Fibroblast of mammary gland (primary cell): ENCODE measurements at places on chromosomes 2 and 18.

- peak; percentile 16 for DNase-seq
These were observed 64.5 kb upstream of the CTDP1 start for GRCh38 chr18:79615091-79615490.

DNA sequence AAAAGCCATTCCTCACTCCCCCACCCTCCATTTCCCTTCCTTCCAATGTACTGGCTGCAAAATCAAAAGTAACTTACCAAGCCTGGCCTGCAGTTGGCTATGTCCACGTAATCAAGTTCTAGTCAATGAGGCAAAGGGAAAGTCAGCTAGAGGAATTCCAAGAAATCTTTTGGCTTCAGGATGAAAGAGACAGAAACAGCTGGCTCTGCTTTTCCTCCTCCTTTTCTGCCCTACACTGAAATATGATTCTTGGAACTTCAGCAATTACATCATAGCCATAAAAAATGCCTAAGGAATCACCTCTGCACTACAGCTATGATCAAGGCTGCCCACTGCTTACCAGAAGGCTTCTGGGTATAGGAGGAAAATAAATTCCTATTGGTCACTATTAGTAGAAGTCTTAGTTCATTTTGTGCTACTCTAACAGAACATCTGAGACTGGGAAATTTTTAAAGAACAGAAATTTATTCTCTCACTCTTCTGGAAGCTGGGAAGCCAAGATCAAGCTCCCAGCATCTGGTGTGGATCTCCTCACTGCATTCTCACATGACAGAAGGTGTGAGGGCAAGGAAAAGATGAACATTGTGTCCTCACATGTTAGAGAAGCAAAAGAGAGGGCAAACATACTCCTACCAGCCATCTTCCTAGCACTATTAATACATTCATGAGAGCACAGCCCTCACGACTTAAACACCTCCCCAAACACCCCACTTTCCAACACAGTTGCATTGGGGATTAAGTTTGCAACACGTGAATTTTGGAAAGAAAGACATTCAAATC, 219.9 kb downstream of the TMX3 start:
- DNase-seq, result peak; percentile 93

DNA sequence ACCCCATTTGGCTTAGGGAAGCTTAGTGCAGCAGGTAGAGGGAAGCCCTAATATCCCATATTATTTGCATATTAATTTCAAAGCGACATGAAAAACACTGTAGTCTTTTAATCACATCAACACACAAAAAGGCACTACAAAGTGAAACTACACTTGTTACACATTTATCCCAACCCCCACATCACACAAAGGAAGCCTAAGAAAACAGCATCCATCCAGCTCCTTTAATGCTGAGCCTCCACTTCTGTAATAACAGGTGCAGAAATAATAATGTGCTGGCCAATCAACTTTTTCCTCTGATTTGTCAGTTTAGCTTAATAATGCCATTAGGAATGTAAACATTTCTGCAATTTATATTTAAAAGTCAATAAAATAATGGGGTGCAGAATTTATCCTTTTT, 274.0 kb downstream of the TCF4 start:
- DNase-seq, result no peak

GRCh38 chr2:37090019-37090477, 5.7 kb downstream of the GPATCH11 start:
- no peak for DNase-seq

DNA sequence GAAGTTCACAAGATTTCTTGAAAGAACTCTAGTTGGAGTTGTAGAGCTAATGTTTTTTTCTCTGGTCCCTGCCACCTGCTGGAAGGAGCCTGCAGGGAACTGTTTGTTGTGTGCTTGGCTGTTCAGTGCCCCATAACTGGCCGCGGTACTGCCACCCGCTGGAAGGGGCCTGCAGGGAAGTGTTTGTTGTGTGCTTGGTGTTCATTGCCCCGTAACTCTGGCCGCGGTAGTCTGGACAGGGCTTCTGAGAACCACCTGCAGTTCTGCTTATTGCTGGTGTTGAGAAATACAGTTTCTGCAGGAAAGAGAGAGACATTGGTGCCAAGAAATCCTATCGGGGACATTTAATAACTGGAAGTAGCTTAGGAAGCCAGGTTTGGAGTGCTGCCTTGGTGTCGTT, 58.1 kb downstream of the AGAP1 start:
- peak; percentile 50 for DNase-seq

- DNase-seq, result no peak
These were observed 205 bp downstream of the TET3 start for GRCh38 chr2:73984922-73985307.

- no peak for DNase-seq
These were observed 365.1 kb upstream of the NETO1 start for GRCh38 chr18:73232933-73233332.

GRCh38 chr2:116877944-116878343, 936.5 kb upstream of the DDX18 start:
- DNase-seq, result no peak

DNA sequence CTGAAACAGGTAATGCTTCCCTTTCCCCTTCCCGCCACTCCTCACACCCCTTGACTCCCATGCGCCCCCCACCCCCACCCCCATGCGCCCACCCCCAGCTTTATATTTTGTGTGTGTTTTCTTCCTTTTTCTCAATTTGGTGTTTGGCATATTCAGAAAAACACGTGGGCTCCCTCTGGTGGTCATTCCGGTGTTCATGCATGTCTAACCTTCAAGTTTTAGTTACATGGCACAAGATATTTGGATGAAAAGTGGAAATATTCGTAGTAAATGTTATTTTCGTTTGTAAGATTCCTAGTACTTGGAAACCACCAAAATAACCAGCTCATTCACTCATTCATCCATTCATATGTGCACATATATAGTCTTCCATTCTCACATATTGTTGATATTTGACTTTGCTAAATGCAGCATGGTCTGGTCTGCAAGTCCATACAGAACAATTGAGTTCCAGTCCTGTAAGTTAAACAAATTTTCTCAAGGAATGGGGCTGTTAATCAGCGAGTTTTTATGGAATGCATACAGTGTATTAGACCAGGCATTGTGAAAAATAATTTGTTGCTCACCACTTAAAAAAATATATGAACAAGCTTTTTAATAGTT, 143.6 kb upstream of the MAP3K20 start:
- peak; percentile 77 for DNase-seq

DNA sequence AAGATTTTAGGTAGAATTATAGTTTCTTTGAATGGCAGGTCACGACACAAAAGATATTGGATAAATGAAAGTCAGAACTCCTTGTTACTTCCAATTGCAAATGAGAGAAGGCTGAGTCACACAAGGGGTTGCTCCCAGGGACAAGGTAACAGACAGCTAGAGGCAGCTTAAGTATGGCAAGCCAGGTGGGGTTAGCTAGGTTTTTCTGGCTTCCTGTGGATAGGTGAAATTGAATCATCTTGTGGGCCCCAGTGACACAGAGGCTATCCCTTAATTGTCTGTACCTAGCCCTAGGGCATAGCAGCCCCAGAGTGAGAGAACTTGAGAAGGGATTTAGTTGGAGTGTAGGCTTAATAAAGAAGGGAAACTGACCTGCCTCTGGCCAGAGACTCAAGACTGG, 407.7 kb upstream of the SLC8A1 start:
- no peak for DNase-seq

GRCh38 chr18:76973520-76974266, 151.3 kb downstream of the ZNF236 start:
- no peak for DNase-seq

- no peak for DNase-seq
These were observed at the start of gene ANO7 for GRCh38 chr2:241188361-241189092. ANO7 (plus strand) TSS chr2:241188677; CDS start chr2:241190064, 1,387 bp downstream.

DNA sequence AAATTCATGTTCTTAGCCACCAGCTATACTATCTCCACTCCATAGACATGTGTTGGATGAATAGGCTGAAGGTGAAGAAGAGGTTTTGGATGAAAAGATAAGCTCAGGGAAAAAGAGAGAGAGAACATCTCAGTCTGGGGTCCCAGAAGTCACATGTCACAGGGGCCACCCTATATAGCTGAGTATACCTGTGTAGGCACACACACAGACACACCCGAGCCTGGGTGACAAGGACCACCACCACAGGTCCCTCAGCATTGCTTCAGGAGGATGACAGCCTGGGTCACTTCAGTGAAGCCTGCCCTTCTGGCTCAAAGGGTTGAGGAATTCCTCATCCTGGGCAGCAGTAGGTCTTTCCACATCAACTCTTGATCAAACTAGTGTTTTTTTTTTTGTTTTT, 56.2 kb downstream of the POLR1A start:
- no peak for DNase-seq

DNA sequence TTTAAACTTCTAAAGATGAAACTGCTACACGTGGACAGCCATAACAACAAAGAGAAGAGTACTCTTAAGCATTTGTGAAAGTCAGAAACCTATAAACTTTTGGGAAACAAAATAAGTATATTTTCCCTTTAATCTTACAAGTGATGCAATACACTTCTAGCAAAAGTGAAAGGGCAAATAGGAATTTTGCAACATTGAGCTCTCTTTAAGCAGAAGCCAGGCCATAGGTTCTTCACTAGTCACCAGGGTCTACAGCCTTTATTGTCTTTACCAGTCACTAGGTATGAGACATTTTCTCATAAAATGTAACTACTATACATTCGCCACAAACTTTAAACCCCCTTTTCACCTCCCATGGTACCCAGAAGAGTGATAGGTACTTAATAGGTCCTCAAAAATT, 37.5 kb downstream of the SCN1A start:
- DNase-seq, result peak; percentile 84

DNA sequence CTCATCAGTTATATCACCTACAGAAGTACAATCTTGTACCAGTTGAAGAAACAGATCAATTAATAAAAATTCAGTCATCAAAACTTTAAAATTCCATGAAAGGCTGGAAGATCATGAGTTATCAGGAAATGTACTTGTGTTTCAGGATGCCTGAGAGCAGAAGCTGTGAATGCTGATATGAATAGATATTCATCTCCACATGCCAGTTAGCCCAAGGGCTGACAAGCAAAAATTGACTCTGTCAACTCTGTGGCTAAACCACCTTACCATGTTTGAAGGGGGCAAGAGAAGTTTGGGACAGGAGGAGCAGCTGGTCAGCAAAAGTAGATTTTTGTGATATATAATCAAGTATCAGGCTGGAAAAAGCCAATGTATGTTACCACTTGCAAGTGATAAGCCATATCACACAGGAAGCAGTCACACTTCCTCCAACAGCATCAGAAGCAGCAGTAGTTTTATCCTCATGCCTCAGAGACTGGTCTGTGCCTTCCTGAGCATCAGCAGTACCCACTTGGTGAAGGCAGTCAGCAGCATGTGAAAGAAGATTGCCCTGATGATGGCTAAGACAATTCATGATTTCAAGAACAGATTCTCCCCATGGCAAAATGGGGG, 328.2 kb upstream of the CNTNAP5 start:
- DNase-seq, result no peak

- peak; percentile 19 for DNase-seq
These were observed 76.1 kb downstream of the MBP start for GRCh38 chr18:77056344-77057005.

DNA sequence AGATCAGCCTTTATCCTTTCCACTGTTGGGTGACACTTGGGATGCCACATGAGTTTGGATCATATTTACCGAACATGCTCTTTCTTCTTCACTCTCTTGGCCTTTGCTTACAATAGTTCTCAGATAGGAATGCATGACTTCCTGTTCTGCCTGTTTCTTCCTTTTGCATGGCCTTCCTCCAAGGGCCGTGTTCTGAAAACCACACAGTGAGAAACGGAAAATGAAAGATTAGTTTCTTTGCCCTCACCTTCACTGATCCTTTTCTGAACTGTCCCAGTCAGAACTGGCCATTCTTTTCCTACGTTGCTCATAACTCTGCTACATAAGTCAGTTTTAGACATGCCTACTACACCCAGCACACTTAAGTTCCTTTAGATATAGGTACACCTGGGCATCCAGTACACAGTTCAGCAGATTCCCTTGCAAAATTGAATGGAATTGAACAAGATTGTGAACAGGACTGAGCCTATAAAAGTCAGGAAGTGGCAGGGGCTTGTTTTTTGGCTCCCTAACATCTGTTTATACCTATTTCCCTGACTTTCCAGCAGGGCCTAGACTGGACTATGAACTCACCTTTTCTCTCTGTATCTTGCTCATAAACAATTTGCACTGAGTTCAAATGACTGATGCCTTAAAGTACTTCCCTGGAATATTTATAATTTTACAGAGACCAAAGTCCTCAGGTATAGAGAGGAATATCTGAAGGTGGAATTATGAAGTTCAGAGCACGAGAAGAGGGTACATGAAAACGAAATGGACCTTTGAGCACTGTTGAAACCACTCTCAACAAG, 186.4 kb upstream of the ST6GAL2 start:
- DNase-seq, result no peak

- no peak for DNase-seq
These were observed 68.2 kb downstream of the ZNF521 start for GRCh38 chr18:25283781-25284180.

- DNase-seq, result no peak
These were observed 18.9 kb upstream of the CNNM3 start for GRCh38 chr2:96797066-96797625.

DNA sequence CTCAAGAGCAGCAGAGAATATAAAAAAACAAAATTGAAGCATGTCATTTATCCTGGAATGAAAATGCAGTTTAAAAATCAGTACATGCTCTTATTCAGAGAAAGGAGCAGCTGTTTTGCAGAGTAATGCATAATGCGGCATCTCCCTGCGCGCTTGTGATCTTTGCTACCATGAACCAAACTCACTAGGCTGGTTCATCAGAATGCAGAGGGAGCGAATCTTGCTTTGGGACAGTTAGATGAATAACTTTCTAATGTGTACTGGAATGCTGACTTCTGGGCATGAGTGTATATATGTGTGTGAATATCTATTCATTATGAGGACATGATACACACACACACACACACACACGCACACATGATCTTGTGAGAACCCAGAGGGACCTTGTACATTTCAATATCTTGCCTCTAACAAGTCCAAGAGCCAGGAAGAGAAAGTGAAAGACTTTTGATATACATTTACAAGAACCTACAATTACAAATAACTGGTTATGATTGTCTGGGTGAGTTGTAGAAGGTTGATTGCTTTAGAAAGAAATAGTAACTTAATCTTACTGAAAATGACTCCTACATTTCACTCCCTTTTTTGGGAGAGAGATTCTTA, 54.1 kb upstream of the THOC1 start:
- peak; percentile 21 for DNase-seq
